ENCODE measurements at places on chromosomes 5 and 9.

GRCh38 chr9:127854184-127854806, at the start of gene ENG:
TSS of gene ENG (minus strand) at chr9:127854658. CDS start at chr9:127854355, 303 bp downstream.
- peak; percentile 44 for DNase-seq

DNA sequence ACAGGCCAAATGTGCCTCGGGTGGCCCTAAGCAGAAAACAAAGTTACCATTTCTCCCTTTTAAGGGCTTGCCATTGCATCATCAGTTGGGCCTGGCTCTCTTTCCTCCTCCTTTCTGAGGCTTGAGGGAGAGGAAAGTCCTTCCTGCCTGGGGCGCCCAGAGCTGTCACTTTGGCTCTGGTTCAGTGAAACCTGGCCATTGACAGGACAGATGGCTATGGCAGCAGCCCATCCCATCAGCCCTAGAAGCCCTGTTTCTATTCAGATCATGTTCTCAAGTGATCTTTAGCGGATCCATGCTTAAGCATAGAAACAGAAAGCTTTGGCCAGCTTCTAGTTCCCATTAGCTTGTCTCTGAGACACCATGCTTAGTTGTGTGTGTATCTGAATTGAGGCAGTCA, 293.4 kb downstream of the YTHDC2 start:
- no peak for DNase-seq

DNA sequence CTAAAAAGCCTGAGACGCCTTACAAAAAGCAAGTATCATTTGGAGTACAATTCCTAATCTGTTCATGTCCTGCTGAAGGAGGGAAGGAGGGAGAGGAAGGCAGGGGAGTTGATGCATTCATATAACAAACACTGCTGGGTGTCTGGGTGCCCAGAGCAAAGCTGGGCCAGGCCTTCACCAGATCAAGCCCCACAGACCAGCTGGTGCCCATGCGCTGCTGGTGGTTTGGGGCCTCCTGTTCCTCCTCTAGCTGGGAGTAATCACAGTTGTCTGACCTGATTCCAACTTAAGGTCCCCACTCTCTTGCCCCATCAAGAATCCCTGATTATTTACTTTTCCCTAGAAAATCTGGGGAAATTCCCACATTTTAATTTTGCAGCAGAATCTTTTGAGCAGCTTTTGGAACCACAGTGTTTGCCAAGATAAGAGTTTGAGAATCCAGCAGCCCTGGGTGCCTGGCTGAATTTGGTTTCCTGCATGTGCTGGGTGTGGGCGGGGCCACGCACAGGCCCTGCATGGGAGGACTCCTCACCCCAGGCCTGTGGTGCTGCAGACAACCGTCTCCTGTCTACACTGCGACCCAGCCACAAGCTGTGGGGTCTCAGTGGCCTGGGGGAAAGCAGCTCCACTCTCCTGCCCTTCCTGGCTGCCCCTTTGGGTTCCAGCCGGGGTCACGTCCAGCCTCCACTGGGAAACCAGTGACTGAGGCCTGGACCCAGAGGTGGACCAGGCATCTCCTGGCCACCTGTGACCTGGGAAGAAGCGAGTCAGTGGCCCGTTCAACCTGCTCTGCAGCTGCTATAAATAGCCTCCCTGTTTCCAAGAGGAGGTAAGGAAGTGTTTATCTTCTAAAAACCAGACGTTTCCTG, 47.5 kb downstream of the NEURL1B start:
- DNase-seq: no peak

GRCh38 chr5:35012365-35012764, 35.4 kb downstream of the AGXT2 start:
- DNase-seq: no peak

- no peak for DNase-seq
Measured at GRCh38 chr9:95494416-95495371, 22.1 kb downstream of the PTCH1 start.

DNA sequence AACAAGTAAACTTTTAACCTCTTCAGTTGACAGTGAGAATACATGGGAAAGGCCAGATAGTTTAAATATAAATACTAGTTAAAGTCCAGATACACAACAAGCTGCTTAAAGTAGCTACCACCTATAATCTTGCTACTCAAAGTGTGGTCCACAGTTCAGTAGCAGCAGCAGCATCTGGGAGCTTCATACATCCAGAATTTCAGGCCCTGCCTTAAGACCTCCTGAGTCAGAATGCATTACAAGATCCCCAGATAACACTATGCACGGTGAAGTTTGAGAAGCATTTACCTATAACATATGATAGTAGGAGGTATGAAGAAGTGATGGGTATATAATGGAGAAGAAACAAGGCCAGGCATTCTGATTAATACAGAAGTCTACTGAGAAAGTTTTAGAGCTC, 244.5 kb downstream of the EFNA5 start:
- DNase-seq: no peak

- no peak for DNase-seq
Measured at GRCh38 chr9:882416-882924, 41.0 kb downstream of the DMRT1 start.

DNA sequence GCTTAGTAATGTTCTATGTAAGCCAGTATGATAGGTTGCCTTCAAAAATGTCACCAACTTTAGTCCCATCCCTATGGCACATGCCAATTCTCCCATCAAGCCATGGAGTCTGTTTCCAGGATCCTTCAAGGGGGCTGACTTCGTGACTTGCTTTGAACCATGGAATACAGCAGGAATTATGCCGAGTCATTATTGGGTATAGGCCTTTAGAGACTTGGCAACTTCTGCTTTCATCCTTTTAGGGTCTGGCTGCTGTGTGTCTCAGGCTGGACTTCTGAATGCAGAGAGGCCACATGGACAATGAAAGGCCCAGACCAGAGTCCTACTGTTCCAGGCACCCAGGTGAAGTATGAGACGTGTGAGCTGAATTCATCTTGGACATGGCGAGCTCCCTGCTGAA, 109.8 kb downstream of the DENND1A start:
- no peak for DNase-seq

- DNase-seq: no peak
Measured at GRCh38 chr9:129053020-129053419, 16.6 kb downstream of the MIGA2 start.

Data from amniotic stem cell (primary cell).